Spinal cord (tissue), 10 donors: ENCODE measurements at places on chromosomes 3 and 15. TPM values are rescaled to one million over a fixed set of nuclear protein-coding genes. Genes with fewer than 3 reads are reported as not detected.

The TERC gene
- total RNA-seq, result 28.8 TPM

The CORO2B gene
- total RNA-seq, result 16.7 TPM

The GATA2 gene
- total RNA-seq, result 0.99 TPM

The THSD4 gene
- 85.9 TPM for total RNA-seq

The SLC12A1 gene
- 1.9 TPM for total RNA-seq

DNA sequence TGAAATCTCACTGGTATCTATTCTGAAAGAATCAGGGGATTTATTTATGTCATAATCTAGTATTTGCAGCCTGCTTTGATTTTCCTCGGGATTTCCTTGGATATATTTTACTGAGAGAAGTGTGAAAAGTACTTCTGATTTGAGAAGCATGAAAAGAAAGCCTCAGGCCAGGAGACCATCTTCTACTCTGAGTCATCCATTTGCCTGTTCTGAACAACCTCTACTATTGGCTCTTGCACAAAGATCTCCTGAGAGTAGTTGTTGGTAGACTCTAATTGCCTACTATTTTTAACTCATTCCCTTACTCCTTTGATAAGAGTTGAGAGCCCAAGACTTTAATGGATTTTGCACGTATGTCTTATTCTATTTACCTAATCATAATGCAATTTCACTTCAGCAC lies 318.9 kb downstream of the BCHE start:
- H3K36me3 ChIP-seq, result no peaks in the 10 kb centered on the region
- H3K4me3 ChIP-seq, result no peak overlapping the region
- no peak for DNase-seq
- no peaks in the 10 kb centered on the region for H3K4me1 ChIP-seq

- H3K27ac ChIP-seq, result no peak overlapping the region
- H3K36me3 ChIP-seq, result no peaks in the 10 kb centered on the region
- peaks cover 6% of the 10 kb centered on the region for H3K4me1 ChIP-seq
- no peak overlapping the region for H3K4me3 ChIP-seq
- no peak for DNase-seq
Measured at GRCh38 chr15:28014623-28015200, 84.4 kb downstream of the OCA2 start.

DNA sequence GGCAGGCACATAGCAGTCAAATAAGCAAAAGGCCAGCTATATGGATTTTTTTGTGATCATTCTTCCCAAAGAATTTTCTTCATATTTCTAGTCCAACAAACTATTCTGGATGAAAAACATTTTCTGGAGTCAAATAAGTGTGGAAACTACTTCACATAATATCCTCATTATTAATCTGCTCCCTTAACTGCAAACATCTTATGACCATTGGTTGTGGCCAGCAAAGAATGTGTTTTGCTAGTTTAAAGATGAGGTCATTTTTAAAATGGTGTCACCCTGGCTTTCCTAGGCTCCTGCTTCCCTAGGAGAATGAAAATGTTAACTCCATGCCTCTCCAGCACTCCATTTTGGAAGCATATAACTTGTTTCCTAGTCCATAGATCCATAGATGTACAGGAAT lies 118.8 kb downstream of the SST start:
- H3K36me3 ChIP-seq, result no peaks in the 10 kb centered on the region
- no peaks in the 10 kb centered on the region for H3K27me3 ChIP-seq
- no peak overlapping the region for H3K4me3 ChIP-seq
- no peak overlapping the region for H3K27ac ChIP-seq
- no peaks in the 10 kb centered on the region for H3K4me1 ChIP-seq
- no peak for DNase-seq

DNA sequence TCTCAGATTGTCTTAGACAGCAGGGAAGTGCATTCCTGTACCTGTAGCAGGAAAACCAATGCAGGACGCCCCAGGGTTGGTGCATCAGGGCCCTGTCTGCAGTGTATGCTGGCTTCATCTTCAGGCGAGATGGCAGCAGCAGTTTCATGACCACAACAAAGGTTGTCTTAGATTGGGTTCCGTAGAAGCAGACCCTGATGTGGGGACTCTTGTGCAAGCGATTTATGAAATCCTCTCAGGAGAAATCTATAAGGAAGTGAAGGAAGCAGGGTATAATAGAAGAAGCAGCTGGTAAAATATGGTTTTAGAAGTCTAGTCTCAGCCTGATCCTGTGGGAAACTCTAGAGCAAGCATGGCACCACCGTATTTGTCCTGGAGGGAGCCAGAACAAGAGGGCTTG lies 25.0 kb downstream of the DNAH1 start:
- peaks cover 28% of the 10 kb centered on the region for H3K36me3 ChIP-seq
- H3K4me3 ChIP-seq, result no peak overlapping the region
- no peak overlapping the region for H3K27ac ChIP-seq
- no peaks in the 10 kb centered on the region for H3K27me3 ChIP-seq
- no peak for DNase-seq

DNA sequence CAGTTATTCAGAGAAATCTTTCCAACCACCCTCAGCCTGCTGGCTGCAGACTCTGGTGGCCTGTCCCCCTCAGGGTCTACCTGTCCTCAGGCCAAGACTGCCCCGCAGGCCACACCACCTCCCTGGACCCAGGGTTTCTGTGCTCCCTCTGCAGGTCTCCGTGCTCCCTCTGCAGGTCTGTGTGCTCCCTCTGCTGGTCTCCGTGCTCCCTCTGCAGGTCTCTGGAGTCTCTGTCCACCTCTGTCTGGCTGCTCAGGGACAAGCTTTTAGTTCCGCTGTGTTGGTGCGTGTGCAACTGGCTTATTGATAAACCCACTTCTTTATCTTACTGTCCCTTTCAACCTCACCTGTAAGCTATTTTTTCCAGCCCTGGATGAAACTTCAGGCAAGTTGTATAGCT lies 30.1 kb downstream of the BDH1 start:
- H3K4me1 ChIP-seq, result peaks cover 26% of the 10 kb centered on the region

GRCh38 chr15:33722005-33722672 lies 246.2 kb upstream of the CHRM5 start:
- H3K27ac ChIP-seq, result no peak overlapping the region
- DNase-seq, result peak; percentile 22
- no peaks in the 10 kb centered on the region for H3K27me3 ChIP-seq
- no peaks in the 10 kb centered on the region for H3K4me1 ChIP-seq

DNA sequence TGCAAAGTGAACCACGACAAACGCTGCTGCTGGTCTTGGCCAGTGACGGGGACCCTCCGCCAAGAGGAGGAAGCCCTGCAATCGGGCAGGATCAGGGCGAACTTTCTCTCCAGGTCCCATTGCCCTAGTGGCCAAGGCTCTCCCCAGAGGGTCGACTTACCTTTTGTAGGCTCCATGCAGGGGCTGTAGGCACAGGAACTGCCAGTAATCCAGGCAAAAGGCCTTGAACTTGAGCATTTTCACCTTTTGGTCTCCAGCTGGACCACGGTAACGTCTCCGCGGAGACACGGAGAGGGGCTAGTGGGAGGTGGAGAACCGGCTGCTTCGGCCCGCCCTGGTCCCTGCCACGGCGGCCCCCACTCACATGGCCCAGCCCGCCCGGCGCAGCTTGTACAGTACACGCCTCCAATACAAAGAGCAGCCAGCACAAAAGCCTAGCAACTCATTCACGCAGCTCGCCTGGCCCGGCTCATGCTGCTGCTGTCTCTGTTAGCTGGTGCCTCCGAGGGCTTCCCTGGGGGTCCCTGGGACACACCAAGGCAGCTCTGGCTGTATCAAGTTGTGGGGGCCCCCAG lies 31.0 kb downstream of the IQSEC1 start:
- H3K4me1 ChIP-seq, result peaks cover 85% of the 10 kb centered on the region
- peaks cover 5% of the 10 kb centered on the region for H3K36me3 ChIP-seq
- no peak for DNase-seq

DNA sequence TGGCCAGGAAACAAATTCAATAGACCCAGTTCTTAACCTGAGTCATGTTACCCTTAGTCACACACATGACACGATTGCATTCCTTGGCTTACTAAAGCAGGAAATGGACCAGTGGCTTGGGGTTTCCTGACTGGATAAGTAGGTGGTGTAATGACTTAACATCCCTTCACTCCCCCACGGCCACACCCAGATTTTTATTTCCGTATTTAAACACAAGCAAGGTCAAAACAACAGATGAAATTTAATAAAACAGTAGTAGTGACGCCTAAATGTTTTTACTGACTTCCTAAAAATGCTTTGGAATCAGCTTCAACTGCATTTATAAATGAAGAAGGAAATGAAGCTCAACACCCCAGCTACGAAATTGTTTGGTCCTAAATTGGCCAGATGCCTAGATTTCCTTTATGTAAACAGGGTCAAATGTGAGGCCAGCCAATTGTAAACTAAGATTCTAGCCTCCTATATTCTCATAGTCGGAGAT lies 324.3 kb downstream of the CHST2 start:
- no peaks in the 10 kb centered on the region for H3K4me1 ChIP-seq
- no peaks in the 10 kb centered on the region for H3K36me3 ChIP-seq
- no peaks in the 10 kb centered on the region for H3K27me3 ChIP-seq
- no peak overlapping the region for H3K27ac ChIP-seq

GRCh38 chr15:67578020-67578600 lies 35.6 kb downstream of the MAP2K5 start:
- H3K36me3 ChIP-seq, result no peaks in the 10 kb centered on the region
- no peak overlapping the region for H3K27ac ChIP-seq
- no peaks in the 10 kb centered on the region for H3K27me3 ChIP-seq
- H3K4me3 ChIP-seq, result no peak overlapping the region
- DNase-seq, result no peak

DNA sequence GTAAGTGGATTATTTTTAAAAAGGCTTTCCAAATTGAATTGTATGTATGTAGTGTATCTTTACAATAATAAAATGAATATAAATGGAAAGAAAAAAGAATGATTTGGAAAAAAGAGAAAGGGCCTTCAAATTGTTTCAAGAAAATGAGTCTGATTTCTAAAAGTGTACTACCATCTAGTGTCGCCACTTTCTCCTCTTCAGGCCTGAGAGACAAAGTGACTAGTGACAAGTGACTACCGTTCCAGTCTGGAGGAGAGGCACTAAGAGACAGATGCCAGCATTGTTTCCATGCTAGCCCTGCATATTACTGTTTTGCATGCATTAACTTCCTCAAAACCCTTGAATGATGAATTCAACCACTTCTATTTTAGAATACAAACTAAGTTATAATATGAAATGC lies 39.3 kb downstream of the P3H2 start:
- H3K4me1 ChIP-seq, result no peaks in the 10 kb centered on the region
- H3K27me3 ChIP-seq, result no peaks in the 10 kb centered on the region
- H3K4me3 ChIP-seq, result no peak overlapping the region
- DNase-seq, result no peak
- no peaks in the 10 kb centered on the region for H3K36me3 ChIP-seq
- H3K27ac ChIP-seq, result no peak overlapping the region

- no peaks in the 10 kb centered on the region for H3K36me3 ChIP-seq
- H3K4me1 ChIP-seq, result peaks cover 2% of the 10 kb centered on the region
- H3K4me3 ChIP-seq, result no peak overlapping the region
- no peak overlapping the region for H3K27ac ChIP-seq
- peak; percentile 87 for DNase-seq
Measured at GRCh38 chr3:61858054-61858453, 296.7 kb downstream of the PTPRG start.

- no peak overlapping the region for H3K27ac ChIP-seq
- H3K4me1 ChIP-seq, result no peaks in the 10 kb centered on the region
- no peak overlapping the region for H3K4me3 ChIP-seq
- DNase-seq, result no peak
- no peaks in the 10 kb centered on the region for H3K36me3 ChIP-seq
Measured at GRCh38 chr3:159174715-159175692, 373.1 kb downstream of the MFSD1 start.
